ENCODE measurements at places on chromosomes 4 and X.

GRCh38 chr4:7207628-7208231, 15.4 kb downstream of the SORCS2 start:
- DNase-seq = no peak
- no peak overlapping the region for H3K27ac ChIP-seq
- H3K4me1 ChIP-seq = no peaks in the 10 kb centered on the region
- H3K4me3 ChIP-seq = no peak overlapping the region
- no peaks in the 10 kb centered on the region for H3K36me3 ChIP-seq

DNA sequence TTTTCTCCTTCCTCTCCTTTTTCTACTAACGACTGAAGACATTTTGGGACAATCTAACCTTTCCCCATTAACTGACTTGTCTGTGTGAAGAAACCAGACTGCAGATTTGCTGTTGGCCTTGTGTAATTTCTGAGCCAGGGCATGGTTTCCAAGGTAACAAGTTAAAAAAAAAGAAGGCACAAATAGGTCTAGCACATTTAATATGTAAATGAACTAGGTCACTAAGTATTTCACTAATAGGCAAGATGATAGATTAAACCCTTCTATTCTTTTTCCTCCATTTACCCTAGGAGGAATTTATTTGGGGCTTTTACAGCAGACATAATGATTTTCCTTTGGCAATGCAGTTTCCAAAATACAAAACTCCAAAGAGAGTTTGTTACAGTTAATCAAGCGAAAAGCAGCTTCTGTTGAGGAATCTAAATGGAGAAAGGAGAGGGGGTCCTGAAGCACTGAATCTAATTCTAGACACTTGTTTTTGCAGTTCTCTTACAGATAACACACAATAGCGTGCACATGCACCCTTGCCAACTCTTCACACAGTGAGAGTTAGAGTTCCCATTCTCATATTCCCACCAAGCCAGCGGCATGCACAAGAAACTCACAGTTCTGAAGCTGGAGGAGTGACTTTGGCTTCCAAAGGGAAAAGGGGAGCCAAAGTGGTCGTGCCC, 72.0 kb downstream of the TSPAN5 start:
- no peaks in the 10 kb centered on the region for H3K27me3 ChIP-seq
- no peak overlapping the region for H3K27ac ChIP-seq
- no peaks in the 10 kb centered on the region for H3K36me3 ChIP-seq
- no peaks in the 10 kb centered on the region for H3K4me1 ChIP-seq
- DNase-seq = no peak

GRCh38 chrX:154748712-154749339, 2.1 kb downstream of the GAB3 start:
- H3K4me3 ChIP-seq = peak overlapping the region; percentile 86
- H3K4me1 ChIP-seq = peaks cover 72% of the 10 kb centered on the region
- peak overlapping the region; percentile 88 for H3K27ac ChIP-seq

DNA sequence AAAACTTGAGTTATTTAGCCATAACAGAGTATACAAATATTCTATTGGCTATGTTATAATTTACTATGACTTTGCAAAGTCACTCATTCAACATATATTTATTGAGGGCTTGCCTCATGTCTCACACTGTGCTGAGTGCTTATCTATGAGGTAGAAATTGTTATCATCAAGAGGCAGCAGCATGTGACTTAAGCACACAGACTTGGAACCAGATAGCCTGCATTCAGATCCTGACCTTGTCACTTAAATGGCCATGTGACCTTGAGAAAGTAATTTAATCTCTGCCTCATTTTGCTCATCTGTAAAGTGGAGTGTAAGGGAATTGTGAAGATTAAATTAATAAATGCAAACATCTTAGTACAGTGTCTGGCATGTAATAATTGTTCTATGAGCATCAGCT, 10.1 kb upstream of the EXOSC9 start:
- no peaks in the 10 kb centered on the region for H3K36me3 ChIP-seq
- H3K27me3 ChIP-seq = peaks cover 6% of the 10 kb centered on the region
- no peak overlapping the region for H3K27ac ChIP-seq
- no peaks in the 10 kb centered on the region for H3K4me1 ChIP-seq
- DNase-seq = no peak

DNA sequence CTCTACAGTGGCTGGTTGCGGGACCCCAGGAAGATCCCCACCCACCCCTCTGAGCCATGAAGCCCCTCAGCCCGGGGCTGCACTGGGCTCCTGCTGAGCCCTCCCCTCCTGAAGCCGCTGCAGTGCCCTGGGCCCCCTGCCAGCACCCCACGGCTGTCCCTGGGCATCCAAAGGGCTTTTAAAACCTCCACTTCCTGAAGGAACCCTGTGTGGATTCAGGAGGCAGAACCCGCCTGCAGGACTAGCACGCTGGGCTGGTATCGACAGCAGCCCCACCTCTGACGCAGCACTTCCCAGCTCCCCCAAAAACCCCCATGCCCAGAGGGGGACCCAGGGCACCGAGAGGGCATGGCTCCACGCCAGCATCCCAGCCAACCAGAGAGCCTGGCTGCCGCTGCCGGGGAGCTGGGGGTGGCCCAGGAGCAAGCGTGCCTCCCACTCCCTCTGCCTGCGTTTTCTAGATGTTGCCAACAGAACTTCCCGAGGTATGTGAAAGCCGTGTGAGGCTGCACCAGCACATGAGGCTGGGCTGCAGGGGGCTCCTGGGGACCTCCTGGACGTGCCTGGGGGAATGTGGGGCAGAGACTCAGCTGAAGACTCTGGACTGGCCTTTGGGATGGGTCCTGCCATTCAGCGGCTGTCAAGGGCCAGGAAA, 6.3 kb downstream of the MXD4 start:
- peaks cover 26% of the 10 kb centered on the region for H3K27me3 ChIP-seq
- no peak overlapping the region for H3K4me3 ChIP-seq
- no peak for DNase-seq
- no peak overlapping the region for H3K27ac ChIP-seq

GRCh38 chr4:149897783-149898182, 82.1 kb upstream of the IQCM start:
- H3K4me3 ChIP-seq = no peak overlapping the region
- H3K36me3 ChIP-seq = no peaks in the 10 kb centered on the region
- no peaks in the 10 kb centered on the region for H3K4me1 ChIP-seq
- H3K27ac ChIP-seq = no peak overlapping the region
- no peak for DNase-seq

GRCh38 chr4:76950956-76951671, 1.6 kb downstream of the SEPTIN11 start:
- H3K27ac ChIP-seq = peak overlapping the region; percentile 79
- peaks cover 7% of the 10 kb centered on the region for H3K27me3 ChIP-seq
- DNase-seq = no peak
- H3K36me3 ChIP-seq = peaks cover 4% of the 10 kb centered on the region
- H3K4me1 ChIP-seq = peaks cover 44% of the 10 kb centered on the region

DNA sequence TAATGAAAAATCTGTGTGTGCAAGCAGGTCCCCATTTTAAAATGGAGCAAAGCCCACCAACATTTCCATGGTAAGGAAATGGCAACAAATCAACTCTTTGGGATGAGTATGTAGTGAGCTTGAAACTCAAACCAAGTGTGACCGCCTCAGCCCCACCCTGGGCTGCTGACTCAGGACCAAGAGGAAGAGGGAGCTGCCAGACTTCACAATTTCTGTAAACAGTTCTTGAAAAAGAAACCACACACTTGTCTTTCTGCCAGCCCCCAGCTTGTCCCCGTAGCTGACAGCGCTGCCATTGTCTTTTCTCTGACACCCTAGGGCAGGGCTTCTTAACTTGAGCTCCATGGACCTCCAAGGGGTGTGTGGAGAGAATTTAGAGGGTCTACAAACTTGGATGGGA, 10.3 kb downstream of the RTL5 start:
- no peaks in the 10 kb centered on the region for H3K36me3 ChIP-seq
- peaks cover 82% of the 10 kb centered on the region for H3K4me1 ChIP-seq
- peak overlapping the region; percentile 94 for H3K27ac ChIP-seq
- peak overlapping the region; percentile 84 for H3K4me3 ChIP-seq

- no peak overlapping the region for H3K4me3 ChIP-seq
- DNase-seq = no peak
- no peaks in the 10 kb centered on the region for H3K36me3 ChIP-seq
- no peak overlapping the region for H3K27ac ChIP-seq
These were observed 134.7 kb downstream of the SHROOM3 start for GRCh38 chr4:76569706-76570105.

DNA sequence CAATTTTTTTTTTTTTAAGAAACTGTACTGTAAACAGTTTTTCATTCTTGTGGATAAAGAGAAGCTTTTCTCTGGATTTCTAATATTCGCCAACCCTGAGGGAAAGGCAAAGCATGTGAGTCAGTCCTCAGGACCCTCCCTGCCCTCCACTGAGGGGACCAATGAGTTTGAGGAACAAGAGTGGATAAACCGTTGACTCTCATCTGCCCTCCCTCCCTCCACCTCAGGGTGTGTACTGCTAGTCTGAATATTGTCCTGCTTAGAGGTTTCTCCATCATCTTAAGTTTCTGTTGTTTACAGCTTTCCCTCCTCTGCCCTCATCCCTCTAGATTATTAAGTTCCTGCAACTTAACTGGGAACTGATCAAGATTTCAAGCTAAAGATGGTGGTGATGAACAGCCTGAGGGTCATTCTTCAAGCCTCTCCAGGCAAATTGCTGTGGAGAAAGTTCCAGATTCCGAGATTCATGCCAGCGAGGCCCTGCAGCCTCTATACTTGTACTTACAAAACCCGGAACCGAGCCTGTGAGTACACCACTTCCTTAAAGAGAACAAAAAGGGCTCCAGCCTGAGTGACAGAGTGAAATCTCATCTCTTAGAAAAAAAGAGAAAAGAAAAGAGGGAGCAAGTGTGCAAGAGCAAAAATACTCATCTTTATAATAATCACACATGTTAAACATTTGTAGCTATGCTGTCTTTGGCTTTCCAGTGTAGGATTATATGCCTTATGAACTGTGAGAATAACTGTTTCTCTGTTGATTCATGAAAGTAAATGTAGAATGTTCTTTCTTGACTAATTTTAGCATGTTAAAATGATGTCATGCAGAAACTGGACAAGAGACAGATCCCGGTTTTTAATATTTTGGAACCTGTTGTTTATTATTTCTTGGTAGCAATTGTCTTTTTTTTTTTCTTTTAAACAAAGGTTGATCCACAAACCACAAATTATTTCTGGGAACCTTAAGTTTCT, 11.9 kb downstream of the CA5B start:
- H3K27me3 ChIP-seq = peaks cover 10% of the 10 kb centered on the region
- H3K36me3 ChIP-seq = peaks cover 6% of the 10 kb centered on the region
- H3K4me1 ChIP-seq = peaks cover 93% of the 10 kb centered on the region
- H3K27ac ChIP-seq = peak overlapping the region; percentile 100

DNA sequence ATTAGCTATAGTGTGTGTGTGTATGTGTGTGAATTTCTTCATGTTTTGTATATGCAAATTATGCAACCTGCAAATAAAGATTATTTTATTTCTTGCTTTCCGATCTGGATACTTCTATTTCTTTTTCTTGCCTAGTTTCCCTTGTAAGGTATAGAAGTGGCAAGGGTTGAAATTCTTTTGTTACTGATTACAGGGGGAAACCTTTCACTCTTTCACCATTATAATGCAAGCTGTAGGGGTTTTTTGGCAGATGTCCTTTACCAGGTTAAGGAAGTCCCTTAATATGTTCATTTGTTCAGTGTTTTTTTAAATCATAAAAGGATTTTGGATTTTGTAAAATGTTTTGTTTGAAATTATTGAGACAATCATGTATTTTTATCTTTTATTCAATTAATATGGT, 44.3 kb upstream of the PDE5A start:
- no peak for DNase-seq
- H3K27ac ChIP-seq = no peak overlapping the region
- H3K36me3 ChIP-seq = no peaks in the 10 kb centered on the region
- no peaks in the 10 kb centered on the region for H3K4me1 ChIP-seq
- no peaks in the 10 kb centered on the region for H3K27me3 ChIP-seq
- no peak overlapping the region for H3K4me3 ChIP-seq

DNA sequence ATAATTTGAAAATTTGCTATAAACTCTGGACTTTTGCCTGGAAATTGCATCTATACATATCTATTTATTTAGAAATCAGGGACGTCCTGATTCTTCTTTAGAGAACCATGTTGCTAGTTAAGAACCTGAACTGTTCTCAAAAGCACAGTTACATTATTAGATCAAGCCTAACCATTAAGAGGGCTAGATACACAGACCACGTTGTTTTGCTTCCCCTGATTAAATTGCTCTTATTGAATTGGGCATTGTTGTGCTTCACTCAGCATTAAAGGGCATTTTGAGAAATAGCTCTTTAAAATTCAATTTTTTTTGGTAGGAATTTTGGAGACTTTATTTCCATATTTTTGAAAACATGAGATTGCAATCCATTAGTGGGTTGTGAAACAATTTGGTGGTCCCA, 44.4 kb downstream of the FIP1L1 start:
- peaks cover 22% of the 10 kb centered on the region for H3K4me1 ChIP-seq
- H3K4me3 ChIP-seq = no peak overlapping the region
- no peak overlapping the region for H3K27ac ChIP-seq
- DNase-seq = no peak
- H3K27me3 ChIP-seq = peaks cover 6% of the 10 kb centered on the region
- H3K36me3 ChIP-seq = peaks cover 3% of the 10 kb centered on the region

DNA sequence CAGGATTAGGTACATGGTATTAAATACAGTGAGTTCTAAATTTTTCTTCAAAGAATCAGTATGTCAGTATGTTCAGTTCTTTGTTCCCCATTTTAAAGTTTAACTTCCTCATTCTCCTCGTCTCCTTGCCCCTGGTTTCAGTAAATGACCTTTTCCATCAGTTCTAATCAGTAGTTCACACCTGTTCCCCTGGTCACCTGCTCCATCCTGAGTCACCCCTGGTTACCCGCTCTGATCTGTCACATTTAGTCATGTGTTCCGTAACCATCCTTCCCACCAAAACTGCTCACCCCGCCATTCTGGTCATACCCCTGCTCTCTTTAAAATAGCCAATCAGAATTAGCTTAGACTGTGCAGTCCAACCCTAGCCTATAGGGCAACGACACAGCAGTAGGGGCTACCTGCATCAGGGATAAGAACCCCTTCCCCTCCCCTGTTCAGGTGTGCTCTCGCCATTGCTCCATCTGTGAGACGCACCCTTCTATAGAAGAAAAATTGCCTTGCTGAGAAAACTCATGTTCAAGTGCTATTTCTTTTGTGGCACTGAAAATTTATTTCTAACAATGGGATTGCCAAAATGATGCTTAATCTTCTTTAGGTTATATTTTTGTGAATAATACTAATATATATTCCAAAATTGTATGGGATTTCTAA, 181.3 kb downstream of the OR13H1 start:
- peaks cover 16% of the 10 kb centered on the region for H3K27me3 ChIP-seq
- no peak overlapping the region for H3K4me3 ChIP-seq
- H3K36me3 ChIP-seq = peaks cover 5% of the 10 kb centered on the region
- no peak overlapping the region for H3K27ac ChIP-seq

DNA sequence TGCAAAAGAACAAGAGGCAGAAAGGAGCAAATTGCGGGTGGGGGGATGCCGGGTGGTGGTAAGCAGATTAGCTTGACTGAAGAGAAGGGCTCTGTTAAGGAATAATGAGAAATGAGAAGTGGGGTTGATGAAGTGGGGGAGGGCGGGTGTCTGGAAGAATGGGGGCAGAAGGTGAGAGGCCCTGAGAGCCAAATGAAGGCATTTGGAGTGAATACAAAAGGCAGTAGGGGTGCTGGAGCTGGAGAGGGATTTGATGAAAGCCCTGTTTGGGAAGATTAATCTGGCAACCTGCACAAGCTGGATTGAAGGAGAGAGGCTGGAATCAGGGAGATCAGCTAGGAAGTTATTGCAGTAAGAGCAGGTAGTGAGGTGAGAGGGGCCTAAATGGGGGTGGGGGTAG, 82.1 kb downstream of the GUCY2F start:
- peaks cover 2% of the 10 kb centered on the region for H3K27me3 ChIP-seq
- no peaks in the 10 kb centered on the region for H3K4me1 ChIP-seq
- DNase-seq = no peak
- no peaks in the 10 kb centered on the region for H3K36me3 ChIP-seq
- H3K4me3 ChIP-seq = no peak overlapping the region

- no peak overlapping the region for H3K4me3 ChIP-seq
- DNase-seq = no peak
- no peaks in the 10 kb centered on the region for H3K27me3 ChIP-seq
- no peaks in the 10 kb centered on the region for H3K4me1 ChIP-seq
- H3K27ac ChIP-seq = no peak overlapping the region
- H3K36me3 ChIP-seq = no peaks in the 10 kb centered on the region
These were observed 219.0 kb downstream of the TLL1 start for GRCh38 chr4:166091912-166092510.
